ENCODE measurements at places on chromosomes 1 and 21.

- no peak for DNase-seq
Measured at GRCh38 chr1:204408074-204408507, 3.5 kb downstream of the PPP1R15B start.

DNA sequence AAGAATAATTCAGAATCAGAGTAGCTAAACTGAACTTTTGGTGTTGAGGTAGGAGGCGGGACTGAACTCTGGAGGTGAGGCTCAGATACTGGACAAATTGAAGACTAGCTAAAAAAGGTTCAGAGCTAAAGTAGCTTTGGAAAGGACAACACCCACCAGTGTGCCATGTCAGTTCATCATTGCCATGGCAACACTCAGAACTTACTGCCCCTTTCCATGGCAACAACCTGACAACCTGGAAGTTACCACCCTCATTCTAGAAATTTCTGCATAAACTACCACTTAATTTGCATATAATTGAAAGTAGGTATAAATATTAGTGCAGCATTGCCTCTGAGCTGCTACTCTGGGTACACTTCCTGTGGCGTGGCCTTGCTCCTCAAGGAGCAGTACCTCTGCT, 30.3 kb upstream of the POGK start:
- no peak for DNase-seq

GRCh38 chr1:20597650-20598049, 8.8 kb downstream of the CDA start:
- DNase-seq, result no peak

DNA sequence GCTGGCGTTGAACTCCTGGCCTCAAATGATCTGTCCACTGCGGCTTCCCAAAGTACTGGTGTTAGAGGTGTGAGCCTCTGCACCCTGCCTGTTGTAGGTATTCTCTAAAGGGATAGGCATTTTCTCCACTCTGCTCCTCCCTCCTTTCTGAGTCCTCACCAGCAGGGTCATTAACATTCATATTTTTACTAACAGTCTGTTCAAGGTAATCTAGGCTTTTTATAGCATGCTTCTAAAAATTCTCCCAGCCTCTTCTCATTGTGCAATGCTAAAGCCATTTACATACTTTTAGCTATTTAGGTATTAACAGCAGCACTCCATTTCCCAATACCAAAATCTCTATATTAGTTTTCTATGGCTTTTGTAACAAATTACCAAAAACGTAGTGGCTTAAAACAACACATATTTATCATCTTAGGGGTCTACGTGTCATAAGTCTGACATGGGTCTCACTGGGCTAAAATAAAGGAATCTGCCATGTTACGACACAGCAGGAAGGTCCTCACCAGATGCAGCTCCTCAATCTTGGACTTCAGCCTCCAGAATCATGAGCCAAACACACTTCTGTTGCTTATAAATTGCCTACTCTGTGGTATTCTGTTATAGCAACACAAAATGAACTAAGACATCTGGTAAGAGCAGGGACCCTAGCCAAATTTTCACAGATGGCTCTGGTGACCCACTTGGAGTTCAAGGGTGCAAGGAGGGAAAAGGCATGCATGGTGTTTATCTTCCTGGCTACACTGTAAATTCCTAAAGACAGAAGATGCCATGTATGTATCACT, 2.9 kb upstream of the SLC2A7 start:
- no peak for DNase-seq

- no peak for DNase-seq
Measured at GRCh38 chr1:107807405-107807804, 157.6 kb downstream of the VAV3 start.

DNA sequence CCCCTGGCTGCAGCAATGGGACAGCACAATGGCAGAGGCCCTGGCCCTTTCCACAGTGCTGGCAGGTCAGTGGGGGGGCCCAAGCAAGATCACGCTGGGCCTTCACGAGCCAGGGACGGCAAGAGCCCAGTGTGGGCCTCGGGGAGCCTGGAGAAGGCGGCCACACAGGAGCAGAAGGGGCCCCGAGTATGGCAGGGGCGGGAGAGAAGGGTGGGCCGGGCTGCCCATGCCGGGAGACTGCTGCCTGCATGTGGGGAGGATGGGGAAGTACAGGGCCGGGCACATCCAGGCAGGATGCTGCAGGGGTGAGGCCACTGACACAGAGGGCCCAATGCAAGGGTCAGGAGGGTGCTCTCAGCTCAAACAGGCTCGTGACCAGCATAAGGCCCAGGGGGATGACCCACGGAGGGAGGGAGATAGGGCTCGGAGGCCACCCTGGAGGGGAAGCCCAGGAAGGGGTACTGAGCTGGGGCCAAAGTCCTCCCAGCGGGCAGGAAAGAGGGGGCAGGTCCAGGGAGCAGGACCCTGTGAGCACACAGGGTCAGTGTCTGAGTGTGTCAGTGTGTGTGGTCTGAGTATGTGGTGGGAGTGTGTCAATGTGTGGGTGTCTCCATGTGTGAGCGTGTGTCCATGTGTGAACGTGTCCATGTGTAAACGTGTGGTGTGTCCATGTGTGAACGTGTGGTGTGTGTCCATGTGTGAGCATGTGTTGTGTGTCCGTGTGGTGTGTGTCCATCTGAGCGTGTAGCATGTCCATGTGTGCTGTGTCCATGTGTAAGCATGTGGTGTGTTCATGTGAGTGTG, 13.1 kb downstream of the SLC19A1 start:
- no peak for DNase-seq

DNA sequence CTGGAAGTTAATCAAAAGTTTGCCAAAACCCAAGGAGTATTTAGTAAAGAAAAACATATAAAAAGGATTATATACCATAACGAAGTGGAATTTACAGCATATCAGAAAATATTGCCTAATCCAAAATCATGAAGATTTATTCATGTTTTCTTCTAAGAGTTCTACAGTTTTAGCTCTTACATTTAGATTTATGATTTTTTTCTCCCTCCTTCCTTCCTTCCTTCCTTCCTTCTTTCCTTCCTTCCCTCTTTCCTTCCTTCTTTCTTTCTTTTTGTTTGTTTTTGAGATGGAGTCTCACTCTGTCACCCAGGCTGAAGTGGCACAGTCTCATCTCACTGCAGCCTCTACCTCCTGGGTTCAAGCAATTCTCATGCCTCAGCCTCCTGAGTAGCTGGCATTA, 15.7 kb upstream of the PRSS38 start:
- no peak for DNase-seq

DNA sequence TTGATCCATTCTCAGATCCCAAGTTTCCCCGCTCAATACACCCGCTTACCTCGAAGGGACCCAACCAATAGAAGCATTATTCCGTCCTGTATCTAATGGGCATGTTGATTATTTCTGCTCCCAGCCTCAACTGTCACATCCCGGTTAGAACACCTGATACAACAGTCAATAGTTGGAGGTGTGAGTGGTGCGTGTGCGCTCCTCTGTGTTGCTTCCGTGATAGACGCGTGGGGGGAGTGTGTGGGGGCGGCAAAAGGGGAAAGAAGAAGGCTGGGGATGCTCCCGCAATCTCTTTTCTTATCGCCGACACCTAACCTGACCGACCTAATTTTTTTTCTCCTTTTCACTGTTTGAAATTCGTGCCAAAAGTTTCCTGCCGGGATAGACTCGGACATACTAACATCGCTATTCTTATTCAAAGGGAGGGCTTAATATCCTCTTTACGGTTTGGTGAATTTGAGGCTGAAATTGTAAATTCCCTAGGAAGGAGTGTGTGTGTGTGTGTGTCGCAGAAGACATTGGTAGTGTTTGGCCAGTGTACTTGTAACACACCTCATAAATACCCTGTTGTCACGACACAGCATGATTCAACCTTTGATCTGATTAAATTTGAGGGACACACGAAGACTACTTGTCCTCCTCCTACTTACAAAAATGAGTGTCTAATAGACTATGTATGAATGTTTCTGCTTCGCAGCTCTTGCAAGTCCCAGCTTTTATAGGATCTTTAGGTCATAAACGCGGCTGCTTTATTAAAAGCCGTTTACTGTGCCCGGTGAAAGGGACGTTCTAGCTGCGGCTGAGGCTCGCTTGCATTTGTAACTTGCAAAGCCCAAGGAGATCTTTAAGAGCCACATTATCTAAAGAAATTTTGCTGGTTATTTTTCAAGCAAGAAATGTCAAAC, 1.5 kb upstream of the PROX1 start:
- DNase-seq, result no peak

DNA sequence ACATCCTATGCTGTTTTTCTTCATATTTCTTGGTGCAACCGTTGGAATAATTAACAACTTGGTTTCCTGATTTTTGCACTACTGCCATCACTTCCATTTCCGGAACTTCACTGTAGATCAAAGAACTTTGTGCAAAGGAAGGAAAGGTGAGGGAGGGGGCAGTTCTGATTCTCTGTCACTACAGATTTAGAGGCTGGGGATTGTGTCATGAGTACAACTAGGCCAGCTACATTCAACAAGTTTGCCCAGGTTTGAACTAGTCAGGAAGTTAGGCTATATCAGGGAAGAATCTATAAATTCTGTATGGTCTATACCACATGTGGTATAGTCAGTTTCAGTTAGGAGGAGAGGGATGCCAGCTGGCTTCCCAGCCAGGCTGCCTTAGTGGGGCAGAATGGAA, 84.2 kb downstream of the RGL1 start:
- DNase-seq, result no peak

All from stimulated activated CD4-positive, alpha-beta T cell treated with anti-CD3 and anti-CD28 coated beads, Interleukin-1b, Interleukin-23, amount 100 ng/mL, for 24 hours (primary cell).